ENCODE measurements at places on chromosomes 5 and 9.

- DNase-seq: no peak
Measured at GRCh38 chr9:115972362-115972761, 181.2 kb upstream of the PAPPA start.

DNA sequence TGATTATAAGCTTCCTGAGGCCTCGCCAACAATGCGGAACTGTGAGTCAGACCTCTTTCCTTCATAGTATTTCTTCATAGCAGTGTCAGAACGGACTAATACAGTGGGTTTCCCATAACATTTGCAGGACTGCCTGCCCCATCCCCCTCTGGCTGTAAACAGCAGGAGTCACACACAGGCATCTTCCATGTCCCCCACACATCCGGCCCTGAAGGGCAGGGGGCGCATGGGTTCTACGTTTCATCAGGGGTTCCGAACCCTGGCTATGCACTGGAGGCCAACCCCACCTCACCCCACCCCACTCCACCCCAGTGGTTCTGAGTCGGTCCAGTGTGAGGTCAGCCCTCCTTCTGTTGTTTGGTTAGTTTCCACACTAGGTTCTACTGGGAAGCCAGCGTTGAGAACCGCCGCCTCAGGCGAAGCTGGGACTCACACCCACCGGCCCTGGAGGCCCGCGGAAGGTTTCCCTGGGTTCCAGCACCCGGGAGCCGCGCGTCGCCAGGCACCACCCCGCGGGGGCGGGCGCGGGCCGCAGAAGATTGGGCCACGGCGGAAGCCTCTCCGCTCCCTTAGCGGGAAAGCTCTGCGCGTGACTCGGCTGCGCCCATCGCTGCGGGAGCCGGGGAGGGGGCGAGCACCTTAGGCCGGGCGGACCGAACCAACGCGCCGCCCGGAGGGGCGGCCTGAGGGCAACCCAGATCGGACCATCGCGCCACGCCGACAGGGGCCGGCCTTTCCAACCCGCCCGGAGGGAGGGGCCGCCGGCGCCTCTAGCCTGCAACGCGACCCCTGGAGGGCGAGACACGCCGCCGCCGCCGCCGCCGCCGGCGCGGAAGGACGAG is at the start of gene RUSC2:
Gene RUSC2 (plus strand): TSS at position 799 of the 842 bp plus-strand sequence. CDS start 56,411 bp downstream, outside the sequence.
- DNase-seq: peak; percentile 81

GRCh38 chr5:130795037-130795436 is 370.0 kb downstream of the HINT1 start:
- no peak for DNase-seq

GRCh38 chr5:180340856-180341255 is 12.3 kb downstream of the GFPT2 start:
- DNase-seq: no peak

GRCh38 chr9:5184776-5185175 is 663 bp downstream of the INSL6 start:
- no peak for DNase-seq

- DNase-seq: no peak
Measured at GRCh38 chr9:133761641-133762248, 23.6 kb upstream of the SARDH start.

DNA sequence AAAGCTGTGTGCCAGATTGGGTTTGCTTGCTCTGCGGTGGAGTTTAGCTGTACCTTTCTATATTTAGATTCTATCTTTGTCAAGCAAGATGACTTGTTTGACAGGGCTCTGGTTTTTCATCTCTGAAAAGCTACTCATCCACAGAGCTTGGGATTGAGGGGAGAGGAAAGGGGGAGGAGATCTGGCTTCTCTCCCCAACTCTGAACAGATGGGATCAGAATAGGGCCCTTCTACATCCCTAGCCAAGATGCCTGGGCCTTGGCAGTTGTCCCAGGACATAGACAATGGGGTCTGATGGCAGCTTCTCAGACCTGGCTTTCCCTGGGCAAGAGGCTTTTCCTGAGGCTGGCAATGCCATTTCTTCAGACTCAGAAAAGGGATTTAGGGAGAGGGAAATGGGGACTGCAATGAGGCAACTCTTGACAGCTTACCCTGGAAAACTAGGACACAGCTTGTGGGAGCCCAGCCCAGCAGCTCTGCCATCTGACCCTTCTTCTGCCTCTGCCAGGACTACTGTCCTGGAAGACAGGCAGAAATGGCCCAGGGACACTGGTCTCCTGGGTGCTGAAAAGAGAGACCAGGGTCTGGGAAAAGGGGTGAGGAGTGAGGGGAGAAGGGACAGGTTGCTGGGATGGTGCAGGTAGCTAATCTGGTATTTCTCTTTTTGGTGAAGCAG is 50.2 kb upstream of the ASTN2 start:
- DNase-seq: no peak

DNA sequence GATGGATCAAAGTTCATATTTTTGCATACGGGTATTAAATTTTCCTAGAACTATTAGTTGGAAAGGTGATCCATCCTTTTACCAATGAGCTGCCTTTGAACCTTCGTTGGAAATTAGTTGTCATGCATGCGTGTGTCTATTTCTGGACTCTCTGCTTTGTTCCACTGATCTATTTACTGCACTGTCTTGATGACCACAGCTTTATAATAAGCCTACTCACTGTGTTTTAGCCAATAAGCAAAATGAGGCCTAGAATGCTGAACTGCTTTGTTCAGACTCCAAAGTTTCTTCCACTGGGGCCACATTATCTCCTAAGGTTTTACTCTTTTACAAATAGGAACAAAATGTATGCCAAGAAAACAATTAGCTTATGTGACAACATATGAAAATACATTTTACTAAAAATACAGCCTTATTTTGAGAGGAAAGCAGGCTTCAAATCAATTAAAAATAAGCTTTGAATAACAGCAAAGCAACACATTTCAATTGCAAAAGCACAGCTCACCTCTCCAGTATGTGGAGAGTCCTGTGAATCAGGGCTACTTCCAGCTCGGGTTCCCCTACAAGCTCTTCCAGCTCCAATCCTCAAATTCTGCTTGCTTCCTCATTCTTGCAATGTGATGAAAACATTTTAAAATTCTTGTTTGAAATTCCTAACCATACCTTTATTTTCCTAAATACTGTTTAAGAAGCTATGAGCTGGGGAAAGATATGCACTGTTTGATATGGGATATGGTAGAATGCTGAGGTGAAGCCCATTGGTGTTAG is 72.0 kb downstream of the RETREG1 start:
- DNase-seq: no peak

DNA sequence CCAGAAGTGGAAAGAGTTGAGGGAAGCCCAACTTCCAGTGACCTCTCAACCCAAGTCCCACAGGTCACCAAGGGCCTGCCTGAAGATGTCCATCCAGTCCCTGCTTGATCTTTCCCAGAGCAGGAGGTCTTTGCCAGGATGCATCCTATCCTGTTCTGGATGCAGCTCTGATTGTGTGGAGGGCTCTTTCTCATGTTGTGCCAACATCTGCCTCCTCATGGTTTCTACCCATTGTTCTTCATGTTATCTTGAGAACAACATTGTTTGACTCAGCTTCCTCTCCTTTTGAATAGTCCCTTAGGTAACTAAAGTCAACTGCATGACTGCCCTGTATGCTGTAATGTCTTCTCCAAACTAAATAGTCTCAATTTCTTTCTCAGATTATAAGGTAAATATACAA is 169.3 kb downstream of the CCDC192 start:
- no peak for DNase-seq

DNA sequence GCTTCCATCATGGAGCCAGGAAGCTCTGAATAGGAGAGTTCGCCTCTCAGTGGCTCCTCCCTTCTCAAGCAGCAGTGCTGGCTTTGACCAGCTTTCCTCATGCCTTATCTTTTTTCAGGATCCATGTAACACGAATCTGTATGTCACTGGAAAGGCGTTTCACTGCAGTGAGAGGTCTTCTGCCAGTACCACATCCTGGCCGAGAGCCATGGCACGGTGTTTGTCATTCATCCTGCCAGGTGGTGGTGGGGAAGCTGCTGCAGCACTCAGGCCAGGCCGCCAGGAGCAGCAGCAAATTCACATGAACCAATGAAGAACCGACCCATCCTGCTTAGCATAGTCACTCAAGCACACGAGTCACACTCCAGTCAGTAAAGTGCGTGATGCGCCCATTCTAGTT is 179.0 kb downstream of the FANCC start:
- DNase-seq: no peak

GRCh38 chr9:68919661-68920060 is 94.3 kb downstream of the PRKACG start:
- no peak for DNase-seq

GRCh38 chr9:33480976-33481375 is 7.3 kb upstream of the NOL6 start:
- no peak for DNase-seq

- DNase-seq: no peak
Measured at GRCh38 chr9:113652355-113653152, 189.0 kb downstream of the RGS3 start.

DNA sequence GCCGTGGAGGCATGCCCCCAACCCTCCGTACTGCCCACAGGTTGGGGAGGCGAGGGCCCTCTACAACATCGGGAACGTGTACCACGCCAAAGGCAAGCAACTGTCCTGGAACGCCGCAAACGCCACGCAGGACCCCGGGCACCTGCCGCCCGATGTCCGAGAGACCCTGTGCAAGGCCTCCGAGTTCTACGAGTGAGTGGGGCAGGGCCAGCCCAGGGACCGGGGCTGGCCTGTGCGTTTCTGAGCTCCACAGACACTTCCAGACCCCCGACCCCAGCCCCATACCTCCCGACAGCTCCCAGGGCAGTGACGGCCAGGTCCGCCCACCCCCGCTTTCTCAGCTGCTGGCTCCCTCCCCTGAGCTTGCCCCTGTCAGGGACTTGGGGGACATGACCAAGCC is 9.5 kb downstream of the GPSM1 start:
- DNase-seq: no peak

GRCh38 chr5:111364992-111365391 is 140.8 kb downstream of the CAMK4 start:
- no peak for DNase-seq

DNA sequence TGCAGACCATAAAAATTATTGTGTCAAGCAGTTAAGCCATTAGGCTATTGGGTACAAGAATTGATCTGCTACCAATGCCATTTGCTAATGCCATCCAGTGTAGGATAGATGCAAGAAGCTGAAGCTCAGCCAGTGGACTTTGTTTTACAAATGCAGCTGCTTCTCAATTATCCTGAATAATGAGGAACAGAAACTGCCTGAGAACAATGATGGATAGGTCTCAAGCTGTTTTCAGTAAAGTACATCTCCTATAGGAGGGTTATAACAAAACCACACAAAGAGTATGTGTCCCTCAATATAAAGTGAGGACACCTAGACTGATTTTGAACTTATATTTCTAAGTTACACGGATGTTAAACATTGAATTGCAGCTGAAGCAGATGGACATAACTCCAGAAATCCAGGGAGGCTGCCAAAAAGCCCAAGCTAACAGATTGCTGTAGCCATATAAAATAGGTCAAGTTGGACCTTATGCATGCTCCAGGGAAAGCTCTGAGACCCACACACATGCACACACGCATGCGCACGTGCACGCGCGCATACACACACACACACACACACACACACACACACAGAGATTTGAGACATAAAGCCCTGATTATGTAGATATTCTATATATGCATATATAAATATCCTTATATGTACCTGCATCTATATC is 482.7 kb upstream of the CD180 start:
- no peak for DNase-seq

GRCh38 chr5:119895066-119895465 is 265.7 kb downstream of the FAM170A start:
- DNase-seq: no peak

- DNase-seq: no peak
Measured at GRCh38 chr5:142661957-142662356, 23.9 kb downstream of the FGF1 start.

GRCh38 chr5:142110046-142110531 is 1.5 kb downstream of the NDFIP1 start:
- no peak for DNase-seq

- DNase-seq: no peak
Measured at GRCh38 chr5:14206028-14206725, 63.0 kb downstream of the TRIO start.

- no peak for DNase-seq
Measured at GRCh38 chr5:127236254-127236653, 54.3 kb upstream of the MEGF10 start.

DNA sequence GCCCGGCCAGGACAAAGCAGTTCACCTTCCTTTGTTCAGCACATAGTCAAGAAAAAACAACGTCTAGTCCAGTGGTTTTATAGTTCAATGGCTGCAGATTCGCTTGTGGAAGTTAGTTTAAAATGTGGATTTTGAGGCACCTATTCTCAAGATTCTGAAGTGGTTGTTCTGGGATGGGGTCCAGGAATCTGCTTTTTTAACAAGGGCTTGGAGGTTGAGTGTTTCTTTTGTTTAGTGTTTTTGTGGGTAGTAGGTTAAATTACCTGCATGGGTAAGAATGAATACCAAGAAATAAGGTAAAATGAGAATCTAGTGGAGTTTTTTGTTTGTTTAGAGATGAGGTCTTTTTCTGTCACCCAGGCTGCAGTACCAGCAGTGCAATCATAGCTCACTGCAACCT is 28.4 kb upstream of the NADK2 start:
- DNase-seq: no peak

DNA sequence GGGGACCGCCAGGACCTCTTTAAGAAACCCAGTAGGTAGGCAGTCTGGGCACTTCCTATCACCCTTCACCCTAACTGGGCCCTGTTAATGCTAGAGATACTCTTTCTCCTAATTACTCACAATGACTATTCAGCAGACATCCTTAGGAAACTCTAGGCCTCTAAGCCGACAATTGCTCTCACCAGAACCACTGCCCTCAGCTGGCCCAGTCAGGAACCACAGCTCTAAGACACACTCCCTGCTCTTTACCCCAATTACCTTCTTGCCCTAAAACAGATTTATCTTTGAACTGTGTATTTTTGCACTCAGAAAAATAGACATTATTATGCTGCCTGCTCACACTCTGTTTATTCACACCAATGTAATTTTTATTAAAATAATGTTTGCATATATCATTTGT is 432.6 kb upstream of the SLC30A5 start:
- no peak for DNase-seq

GRCh38 chr5:54088081-54088480 is 222.3 kb downstream of the ARL15 start:
- DNase-seq: no peak

DNA sequence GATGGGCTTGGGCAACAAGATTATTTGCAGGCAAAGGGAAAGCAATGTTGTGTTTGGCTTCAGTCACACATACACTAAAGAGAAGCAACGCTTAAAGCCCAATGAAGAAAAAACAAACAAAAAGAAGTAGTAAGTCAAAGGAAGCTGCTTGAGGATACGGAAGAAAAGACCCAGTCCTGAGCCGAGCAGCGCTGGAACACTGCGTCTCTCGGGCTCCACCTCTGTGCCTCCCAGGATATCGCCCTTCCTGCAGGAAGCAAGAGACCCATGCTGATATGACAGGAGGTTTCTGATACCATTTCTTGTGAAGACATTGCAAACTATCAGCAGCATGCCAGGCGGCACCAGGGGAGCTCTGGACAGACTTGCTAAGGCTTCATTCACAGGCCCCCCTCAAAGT is 9.9 kb downstream of the GNAQ start:
- no peak for DNase-seq

DNA sequence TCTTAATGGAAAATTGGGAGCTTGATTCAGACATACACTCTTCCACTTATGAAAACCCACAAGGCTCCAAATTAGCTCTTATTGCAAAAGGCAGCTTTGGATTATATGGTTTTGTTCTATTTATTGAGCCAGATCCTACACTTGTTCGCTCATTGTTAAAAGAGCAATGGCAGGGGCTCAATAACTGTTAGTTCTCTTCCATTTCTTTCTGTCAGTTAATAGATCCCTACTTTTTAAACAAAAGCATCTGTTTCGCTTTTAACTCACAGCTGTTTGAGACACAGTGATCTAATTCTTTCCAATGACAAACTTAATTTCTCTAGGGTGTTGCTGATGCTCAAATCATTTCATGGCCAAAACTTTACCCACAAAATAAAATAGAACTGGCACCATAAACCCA is 11.7 kb downstream of the C5 start:
- no peak for DNase-seq

All from AG09319 (cell line).